ENCODE measurements at places on chromosomes 3 and 15.

DNA sequence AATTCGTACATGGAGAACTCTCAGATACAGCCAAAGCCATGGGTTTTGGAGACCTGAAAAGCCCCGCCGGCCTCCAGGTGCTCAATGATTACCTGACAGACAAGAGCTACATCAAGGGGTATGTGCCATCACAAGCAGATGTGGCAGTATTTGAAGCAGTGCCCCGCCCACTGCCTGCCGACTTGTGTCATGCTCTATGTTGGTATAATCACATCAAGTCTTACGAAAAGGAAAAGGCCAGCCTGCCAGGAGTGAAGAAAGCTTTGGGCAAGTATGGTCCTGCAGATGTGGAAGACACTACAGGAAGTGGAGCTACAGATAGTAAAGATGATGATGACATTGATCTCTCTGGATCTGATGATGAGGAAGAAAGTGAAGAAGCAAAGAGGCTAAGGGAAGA, 23.5 kb downstream of the MYO5A start:
- no peak for DNase-seq

GRCh38 chr15:39586387-39587095, 5.7 kb downstream of the THBS1 start:
- DNase-seq = no peak

DNA sequence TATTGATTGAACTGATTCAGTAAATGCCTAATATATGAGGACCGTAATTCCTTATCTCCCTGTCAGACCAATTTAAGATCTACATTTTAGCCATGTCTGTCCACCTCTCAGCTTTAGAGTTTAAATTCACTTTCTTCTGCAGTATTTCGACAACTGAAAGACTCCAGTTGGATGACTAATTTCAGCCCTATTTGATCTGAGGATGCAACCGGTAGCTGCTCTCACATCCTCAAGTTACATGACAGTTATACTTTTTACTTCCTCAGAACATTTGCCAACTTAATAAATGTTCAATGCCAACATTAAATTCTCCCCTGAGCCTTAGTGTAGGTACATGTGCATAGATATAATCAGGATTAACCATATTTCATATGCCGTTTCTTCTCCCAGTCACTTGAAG, 2.5 kb upstream of the HHLA2 start:
- no peak for DNase-seq

- DNase-seq = no peak
These were observed 45.5 kb downstream of the TMOD3 start for GRCh38 chr15:51874751-51875644.

GRCh38 chr3:133944641-133945380, 49.1 kb upstream of the RAB6B start:
- no peak for DNase-seq

DNA sequence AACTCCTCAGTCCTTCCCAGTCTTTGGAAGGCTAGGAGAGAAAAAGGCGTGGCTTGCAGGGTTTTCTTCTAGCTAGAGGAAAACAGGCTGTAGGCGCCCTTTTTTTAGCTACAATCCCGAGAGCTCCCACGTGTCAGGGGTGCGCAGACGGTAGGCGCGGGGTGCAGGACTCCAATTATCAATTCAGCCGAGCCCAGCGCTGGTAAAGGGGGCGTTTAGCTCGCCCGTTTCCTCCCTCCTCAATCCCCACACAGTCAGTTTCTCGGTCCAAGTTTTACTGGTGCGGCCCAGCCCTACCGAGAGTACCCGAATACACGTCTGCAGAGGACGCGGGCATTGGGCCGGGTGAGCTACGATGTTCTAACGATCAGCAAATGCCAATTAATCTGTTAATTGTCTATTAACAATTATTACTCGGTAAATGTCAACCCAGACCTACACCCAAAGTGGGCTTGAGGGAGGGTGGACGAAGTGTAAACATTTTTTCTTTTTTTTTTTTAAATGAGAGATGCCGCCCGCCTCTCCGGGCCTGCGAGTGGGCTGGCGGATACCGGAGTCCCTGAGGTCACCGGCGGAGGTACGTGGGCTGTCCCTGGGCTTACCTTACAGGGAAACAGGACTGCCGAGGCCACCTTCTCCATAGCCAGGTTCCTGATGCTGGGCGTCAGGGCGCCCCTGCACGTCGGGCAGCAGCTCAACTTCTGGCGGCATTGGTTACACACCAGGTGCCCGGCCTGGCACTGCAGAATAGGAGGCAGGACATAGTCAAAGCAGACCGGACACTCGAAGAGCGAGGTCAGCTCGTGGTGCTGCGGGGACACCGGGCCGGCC, 923 bp downstream of the SIAH2 start:
- DNase-seq = peak; percentile 40

DNA sequence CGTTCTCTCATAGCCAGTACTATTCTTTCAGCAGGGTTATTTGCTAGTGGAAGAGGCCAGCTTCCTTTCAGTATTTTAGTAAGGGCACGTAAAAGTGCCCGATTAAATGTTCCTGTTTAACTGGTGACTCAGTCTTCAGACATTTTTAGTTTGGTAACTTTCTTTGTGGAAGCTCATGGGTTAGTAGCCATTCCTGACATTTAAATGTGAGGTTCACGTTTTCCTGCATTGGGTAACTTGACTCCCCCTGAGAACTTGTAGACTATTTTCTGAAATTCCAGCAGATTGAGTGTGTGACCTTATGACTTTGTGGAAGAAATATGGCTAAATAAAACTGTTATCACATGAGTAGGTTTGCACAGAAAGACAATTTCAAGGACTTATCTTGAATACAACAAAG, 16.9 kb downstream of the ABHD2 start:
- no peak for DNase-seq

DNA sequence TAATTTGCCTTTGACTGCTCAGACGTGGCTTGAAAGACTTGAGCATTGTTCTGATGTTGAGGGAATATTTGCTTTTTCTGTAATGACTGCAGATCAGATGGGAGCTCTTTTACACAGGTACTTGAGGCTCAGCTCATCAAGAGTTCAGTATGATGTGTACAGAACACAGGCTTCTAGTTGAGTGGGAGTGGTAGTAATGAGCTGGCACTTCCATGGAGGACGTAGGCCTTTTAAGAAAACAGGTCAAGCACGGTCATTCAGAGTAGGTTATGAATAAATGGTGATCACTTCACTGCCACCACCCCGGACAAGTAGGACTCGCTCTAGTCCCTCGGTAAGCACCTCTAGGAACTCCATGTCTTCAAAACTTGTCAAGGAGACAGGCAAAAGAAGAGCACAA, 8.8 kb downstream of the EMC4 start:
- DNase-seq = no peak

DNA sequence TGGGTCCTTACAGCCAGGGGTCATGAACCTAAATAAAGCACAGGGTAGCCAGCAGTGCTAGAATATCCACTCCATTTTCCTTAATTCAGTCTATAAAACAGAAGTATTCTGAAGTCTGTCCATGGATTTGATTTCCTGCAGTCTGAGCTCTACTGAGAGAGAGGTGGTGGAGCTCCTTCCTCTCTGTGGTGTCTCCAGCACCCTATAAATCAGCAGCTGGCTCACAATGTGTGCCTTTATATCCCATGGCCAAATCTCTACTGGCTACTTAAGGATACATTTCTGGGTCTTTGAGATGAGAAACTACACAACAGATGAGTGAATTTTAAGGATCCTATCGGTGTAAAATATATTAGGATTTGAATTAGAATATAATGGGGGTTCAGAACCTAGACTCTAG, 339.9 kb upstream of the RBMS3 start:
- DNase-seq = no peak

DNA sequence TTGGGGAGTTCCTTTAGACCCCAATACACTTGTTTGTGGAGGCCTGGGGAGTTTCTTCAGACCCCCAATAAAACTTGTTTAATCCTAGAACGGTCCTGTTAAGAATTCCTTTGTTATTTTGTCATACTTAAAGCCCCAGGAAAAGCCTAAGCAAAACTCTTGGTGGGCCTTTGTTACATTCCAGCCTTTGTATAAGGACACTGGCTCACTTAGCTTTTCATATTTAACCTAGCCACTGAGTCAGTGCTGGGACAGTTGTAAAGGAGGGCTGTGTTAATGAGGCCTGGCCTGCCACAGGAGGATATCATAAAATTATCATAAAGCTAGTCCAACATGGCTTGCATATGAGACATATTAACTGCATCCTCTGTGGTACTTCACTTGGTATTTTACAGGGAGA, 760.1 kb downstream of the ZNF385D start:
- no peak for DNase-seq

DNA sequence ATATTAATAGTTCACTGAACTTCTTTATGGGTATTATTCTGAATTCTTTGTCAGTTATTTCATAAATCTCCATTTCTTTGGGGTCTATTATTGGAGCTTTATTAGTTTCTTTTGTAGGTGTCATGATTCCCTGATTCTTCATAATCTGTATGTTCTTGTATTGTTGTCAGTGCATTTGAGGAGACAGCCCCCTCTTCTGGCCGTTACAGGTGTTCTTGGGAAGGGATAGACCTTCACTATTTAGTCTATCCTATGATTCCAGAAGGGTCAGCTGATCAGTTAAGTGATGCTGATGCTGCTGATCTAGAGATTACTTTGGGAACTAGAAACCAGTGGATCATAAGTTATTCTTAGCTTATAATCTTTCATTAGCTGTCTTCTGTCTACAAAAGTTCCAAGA, 34.9 kb downstream of the TMEM39A start:
- DNase-seq = no peak

DNA sequence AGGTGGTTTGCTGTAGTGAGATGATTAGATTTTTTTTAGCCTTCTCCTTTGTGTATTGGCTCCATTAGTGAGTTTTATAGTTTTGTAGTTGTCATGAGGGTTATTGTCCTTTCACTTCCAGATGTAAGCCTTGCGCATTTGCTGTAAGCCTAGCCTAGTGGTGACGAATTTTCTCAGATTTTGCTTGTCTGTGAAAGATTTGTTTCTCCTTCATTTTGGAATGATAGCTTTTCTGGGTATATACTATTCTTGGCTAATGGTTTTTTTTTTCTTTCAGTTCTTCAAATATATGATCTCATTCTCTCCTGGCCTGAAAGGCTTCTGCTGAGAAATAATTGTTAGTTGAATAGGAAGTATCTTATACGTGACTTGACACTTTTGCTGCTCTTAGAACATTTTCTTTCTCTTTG, 166.5 kb upstream of the THRB start:
- no peak for DNase-seq

DNA sequence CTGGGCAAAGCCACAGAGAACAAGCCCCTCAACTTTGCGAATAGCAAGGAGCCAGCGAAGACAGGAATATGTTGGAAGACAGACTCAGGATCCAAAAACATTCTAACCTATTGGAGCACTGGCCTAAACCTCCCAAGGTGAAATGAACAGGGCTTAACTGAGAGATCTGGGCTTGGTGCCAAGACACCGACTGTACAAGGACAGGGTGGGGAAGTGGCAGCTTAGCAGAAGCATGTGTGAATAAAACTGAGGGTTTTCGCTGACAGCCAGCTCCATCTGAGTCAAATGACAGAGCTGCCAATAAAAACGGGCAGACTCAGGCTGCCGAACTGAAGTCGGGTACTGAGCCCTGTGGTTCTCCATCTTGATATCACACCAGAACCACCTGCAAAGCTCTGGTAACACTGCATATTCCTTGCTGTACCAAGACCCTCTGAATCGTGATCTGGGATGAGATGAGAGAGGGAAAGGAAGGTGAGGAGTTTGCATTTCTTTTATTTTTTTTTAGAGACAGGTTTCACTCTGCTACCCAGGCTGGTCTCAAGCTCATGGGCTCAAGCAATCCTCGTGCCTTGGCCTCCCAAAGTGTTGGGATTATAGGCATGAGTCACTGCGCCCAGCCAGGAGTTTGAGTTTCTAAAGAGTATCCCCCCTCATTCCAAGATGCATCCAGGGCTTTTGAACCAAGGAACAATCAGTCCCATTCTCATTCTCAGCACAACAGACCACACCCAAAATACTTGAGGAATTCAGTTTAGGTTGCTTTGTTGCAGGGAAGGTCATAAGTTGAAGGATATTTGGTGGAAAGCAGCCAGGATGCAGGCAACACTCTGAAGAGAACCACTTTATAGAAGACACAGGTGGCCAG, 6.0 kb upstream of the PLCB2 start:
- DNase-seq = no peak

- no peak for DNase-seq
These were observed 240.9 kb downstream of the TUSC7 start for GRCh38 chr3:116950301-116951055.

- no peak for DNase-seq
These were observed 103.6 kb upstream of the THSD4 start for GRCh38 chr15:71011503-71012155.

DNA sequence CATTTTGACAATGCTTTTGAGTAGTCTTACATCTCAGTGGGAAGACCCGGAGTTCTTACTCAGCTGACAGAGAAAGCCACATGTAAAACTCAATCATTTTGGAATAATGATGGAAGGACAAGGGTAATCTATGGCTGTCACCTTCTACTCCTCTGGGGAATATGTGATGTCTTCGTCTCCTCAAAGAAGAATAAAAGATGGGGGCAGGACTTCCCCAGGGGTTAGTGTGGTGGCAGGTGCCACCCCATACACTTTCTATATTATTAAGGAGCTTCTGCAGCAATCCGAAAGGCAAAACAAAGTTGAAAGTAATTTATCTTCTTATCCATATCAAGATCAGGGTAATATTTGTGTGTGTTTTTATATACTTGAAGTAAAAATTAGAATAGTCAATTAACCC, 180.4 kb upstream of the TOPAZ1 start:
- DNase-seq = no peak

- no peak for DNase-seq
These were observed 851 bp upstream of the DCBLD2 start for GRCh38 chr3:98902351-98902740.

- DNase-seq = no peak
These were observed 125.1 kb upstream of the ZBTB20 start for GRCh38 chr3:115272036-115272824.

DNA sequence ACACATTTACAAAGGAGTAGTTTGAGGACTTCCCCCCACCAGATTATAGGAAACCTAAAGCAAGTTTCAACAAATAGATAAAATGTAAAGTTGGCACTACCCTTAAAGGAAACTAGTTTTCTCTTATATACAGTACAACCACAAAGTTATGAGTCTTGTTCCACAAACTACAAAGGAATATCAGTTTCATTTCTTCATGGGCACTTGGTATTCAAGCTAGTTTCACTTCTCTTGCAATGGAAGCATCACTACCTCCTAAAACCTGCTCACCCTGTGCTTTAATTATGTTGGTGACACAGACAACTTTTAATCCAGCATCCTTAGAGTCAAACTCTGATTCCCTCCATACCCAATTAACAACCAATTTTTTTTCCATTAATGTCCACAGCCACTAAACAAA, 707.0 kb downstream of the ROBO2 start:
- no peak for DNase-seq

DNA sequence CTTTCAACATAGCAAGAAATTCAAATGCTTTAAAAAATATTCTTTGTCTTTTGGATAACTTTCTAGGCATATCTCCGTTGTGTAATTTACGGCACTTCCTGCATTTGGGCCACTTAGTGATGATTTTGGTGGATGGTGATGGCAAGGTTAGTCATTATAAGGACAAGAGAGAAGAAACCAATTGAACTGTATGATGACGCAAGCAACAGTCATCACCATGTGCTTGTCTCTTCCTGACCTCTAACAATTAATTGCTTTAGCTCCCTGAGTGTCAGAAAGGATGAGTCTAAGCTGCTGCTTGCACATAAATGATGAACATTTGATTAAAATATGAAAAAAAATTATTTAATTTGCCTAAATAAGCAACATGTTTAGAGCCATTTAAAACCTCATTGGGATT, 11.3 kb upstream of the P2RY12 start:
- no peak for DNase-seq
